GM12892 (cell line): ENCODE measurements at places on chromosomes 7 and 10.

DNA sequence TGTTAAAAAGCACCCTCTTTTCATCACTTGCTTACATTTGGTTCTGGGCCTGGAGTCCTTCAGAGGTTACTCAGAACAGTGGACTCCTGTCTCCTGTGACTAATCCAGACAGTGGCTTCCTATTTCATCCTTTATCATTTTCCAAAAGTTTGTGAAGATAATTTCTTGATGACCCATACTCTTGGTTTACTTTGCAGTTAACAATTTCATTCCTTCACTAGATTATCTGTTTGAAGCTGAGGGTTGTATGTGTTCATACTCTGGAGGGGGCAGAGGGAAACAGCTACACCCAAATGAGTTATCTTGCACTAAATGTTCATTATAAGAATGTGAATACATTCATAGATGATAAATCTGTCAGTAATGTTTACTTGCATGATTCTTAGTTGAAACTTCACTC is 124.7 kb downstream of the ZNF248 start:
- no peak for DNase-seq

DNA sequence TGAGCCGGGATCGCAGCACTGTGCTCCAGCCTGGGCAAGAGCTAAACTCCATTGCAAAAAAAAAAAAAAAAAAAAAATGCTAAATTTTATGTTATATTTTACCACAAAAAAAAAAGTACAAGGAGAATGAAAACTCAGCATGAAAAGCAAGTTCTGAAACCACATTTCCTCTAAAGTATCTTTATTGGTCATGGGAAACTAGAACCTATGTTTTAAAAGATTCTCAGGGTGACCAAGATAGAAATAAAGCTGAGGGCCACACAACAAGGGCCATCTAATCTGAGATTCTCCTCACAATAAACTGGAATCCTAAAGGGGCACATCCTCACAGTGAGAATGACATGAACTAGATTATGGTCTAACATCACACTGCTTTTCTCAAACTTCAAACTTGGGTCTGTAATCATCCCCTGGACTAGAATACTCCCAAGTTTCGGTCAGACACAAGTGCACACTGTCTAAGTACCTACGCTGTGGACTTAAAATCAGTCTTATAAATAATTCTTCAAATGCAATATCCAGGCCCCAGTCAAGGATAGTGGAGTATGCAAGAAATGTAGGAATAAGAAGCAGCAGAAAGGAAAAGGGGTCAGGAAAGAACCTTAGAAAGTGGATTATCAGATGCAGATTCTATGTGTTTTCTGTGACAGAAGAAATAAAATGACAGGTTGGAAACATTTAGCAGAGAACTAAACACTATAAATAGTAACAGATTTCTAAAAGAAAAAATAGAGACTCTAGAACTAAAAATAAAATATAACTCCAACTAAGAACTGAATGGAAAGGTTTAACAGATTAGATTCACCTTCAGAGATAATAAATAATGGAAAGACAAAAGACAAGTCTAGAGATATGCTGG is 49.9 kb downstream of the COA1 start:
- no peak for DNase-seq

DNA sequence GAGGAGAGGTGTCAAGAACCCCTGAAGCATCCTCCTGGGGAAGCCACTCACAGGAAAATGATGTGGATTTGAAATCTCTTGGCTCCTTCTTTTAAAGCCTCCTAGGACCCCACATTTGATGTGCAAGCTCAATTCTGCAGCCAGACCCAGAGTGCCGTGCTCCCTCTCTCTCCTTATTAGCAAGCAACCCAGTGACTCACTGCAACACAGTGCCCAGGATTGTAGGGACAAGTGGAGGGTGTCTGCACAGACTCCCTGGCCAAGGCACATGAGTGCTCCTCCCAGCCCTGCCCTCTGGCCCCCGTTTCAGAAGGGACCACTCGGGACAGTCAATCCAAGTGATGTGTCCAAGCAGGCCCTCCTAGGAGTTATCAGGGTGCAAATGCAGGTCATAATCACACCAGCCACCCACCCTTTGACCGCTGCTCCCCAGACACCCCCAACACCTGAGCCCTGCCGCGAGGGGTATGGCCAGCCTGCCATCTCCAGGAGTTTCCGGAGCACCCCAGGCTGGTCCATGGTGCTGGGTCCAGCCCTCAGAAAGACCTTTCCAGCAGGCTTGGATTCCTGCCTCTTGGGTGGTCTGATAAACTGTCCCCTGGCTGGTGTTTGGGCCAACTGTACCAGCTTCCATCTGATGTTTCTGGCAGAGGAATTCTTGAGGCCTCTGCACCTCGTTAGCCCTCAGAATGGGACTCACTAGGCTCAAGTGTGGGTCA is 54.5 kb upstream of the CXCL12 start:
- DNase-seq: no peak

DNA sequence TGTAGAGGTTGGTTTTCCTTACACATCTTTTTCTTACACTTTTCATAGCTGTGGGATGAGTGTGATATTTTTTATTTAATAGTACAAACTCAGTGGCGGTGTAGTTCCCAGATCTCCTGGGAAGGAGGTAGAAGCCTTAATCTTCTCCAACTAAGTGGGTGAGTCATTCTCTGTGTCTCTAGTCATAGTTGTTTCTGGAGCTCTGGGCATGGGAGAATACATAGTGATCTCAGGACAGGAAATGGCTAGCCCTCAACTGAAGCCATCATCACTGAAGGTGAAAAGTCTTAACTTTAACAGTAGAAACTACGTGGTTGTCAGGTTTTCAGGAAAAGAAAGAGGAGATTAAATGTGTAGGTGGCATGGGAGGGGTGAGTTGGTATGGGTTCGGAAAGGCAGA is 319.4 kb upstream of the FZD8 start:
- no peak for DNase-seq

DNA sequence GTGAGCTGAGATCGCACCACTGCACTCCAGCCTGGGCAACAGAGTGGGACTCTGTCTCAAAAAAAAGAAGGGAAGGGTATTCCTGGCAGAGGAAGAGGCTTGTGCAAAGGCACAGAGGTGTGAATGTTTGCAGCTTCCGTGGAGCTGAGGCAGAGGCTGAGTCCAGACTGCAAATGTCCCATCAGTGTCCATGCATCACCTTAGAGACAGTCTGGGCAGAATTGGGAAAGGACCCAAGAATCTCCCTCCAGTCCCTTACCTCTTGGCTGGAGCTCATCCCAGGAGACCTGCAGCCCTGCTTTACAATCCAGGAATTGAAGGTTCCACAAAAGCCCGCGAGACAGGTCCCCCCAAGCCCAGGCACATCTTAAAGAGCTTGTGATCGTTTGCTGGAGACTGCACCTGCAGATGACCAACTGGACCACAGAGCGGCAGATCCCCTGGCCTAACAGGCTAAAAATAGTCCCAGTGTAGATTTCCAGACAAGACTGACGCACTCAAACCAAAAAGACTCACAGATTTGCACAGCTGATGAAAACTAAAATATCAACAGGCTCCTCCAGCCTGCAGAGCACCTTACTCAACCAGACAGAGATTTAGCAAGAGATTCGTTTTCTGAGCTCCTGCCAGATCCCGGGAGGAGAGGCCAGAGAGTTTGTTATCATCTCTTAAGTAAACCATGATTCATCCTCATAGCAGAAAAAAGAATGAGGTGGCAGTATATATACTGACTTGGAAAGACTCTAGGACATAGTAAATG is 22.9 kb upstream of the NANOS1 start:
- no peak for DNase-seq

DNA sequence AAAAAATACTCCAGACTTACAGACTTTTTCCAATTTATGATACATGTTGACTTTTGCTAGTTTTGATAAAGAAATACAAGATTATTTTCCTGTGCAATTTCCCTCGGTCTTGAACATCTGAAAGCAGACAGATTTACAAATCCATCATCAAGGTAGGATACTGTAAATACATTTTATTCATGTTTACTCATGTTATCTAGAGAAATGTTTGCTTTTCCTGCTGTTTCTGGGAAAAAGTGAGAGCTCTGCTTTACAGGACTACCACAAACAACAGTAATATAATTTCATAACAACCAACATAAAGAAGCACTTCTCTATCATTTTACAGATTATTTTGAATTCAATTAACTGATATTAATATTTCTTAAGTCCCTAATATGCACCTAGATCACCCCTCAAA is 31.7 kb upstream of the CASD1 start:
- DNase-seq: no peak

GRCh38 chr10:624605-625332 is 64.7 kb downstream of the DIP2C start:
- DNase-seq: no peak

- DNase-seq: no peak
Observed at GRCh38 chr10:5481121-5481520, 18.2 kb downstream of the CALML5 start.

- DNase-seq: no peak
Observed at GRCh38 chr7:12965767-12966166, 278.3 kb downstream of the ARL4A start.

DNA sequence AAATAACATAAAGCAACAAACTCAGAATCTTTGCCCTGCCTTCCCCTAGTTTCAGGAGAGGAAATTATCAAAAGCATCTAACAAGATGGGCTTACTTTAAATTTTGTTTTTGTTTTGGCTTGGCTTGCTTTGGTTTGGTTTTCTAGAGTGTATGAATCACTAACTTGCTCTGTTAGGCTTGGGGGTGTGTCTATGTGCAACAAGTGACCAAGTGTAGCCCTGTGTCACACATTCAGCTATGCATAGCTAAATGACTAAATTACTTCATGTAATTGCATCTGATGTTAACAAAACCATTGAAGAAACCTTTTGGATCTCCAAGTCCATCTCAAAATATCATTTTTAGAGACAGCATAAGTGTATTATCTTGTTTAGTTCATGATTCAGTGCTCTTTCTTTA is 251.0 kb downstream of the TFEC start:
- DNase-seq: no peak

- no peak for DNase-seq
Observed at GRCh38 chr7:131895541-131896164, 339.2 kb upstream of the PODXL start.

- no peak for DNase-seq
Observed at GRCh38 chr10:47282005-47282656, 17.9 kb upstream of the GDF10 start.

DNA sequence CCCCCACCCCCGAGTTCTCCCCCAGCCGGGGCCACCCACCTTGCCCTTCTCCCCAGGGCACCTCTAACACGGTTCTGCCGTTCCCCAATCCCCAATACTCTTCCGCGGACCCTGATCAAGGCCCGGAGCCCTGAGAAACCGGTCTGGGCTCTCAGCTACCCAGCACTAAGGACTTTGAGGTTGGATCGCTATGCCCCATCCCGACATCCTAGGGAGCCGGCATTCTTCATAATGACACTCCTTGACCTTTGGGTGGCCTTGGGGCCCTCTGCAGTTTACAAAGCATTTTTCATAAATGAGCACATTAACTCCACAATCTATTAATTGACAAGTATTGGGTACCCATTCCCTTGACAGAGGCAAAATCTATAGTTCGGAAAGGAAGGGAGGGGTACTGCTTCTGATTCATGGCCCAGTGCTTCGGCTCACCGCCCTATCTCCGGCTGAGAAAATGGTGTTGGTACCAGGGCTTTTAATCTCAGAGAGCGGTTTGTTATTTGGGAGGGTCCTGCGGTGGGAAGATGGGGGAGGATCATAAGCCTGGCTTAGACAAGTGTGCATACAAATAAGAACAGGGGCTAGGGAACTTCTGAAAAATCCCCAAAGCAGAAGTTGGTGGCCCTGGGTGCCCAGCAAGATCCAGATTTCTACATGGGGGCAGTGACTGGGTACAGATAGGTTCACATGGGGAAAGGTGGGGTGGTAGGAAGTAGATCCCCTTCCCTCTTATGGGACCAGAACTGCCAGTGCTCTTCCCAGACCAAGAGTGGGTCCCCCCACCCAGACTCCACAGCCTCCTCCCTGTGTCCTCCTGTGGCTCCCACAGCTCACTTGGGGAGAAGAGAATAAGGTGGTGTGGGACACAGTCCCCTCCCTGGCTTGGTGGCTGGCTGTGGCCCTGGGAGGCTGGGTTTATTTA is 3.2 kb downstream of the IMPDH1 start:
- DNase-seq: no peak

- DNase-seq: no peak
Observed at GRCh38 chr10:71338728-71339495, 19.9 kb downstream of the SLC29A3 start.

GRCh38 chr10:11193001-11193551 is 175.4 kb downstream of the CELF2 start:
- no peak for DNase-seq

- DNase-seq: no peak
Observed at GRCh38 chr10:132847416-132847777, 61.5 kb upstream of the NKX6-2 start.

DNA sequence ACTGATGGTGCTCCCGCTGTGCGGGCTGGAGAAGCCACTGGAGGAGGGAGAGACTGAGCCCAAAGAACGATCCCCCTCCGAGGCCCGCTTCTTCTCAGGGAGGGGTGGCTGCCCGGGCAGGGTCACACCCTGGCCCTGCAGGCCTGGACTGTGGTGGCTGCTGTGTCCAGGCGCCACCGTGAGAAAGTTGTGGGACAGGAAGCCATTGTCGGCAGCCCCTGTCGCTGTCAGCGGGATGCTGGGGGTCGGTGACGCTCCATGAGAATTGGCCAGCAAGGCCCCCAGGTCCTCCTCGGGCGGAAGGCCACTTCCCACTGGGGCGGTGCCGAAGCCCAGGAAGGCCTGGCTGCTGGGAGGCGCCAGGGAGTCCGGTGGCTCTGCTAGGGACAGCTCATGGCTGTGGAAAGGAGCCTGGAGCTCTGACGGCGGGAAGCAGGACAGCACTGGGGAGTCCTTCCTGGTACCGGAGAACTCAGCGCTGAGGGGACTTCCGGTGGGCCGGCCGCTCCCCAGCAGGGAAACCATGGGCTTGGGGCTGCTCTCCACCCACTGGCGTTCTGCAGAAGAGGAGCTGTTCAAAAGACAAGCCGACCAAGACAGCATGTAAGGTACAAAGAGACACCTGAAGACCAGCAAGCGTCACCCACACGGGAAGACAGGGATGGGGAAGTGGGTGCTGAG is 278.8 kb downstream of the TNS3 start:
- no peak for DNase-seq

GRCh38 chr10:32123021-32123420 is 66.8 kb upstream of the KIF5B start:
- DNase-seq: no peak

GRCh38 chr10:130016993-130017630 is 53.0 kb upstream of the EBF3 start:
- DNase-seq: no peak

- no peak for DNase-seq
Observed at GRCh38 chr10:3623746-3624145, 161.3 kb downstream of the KLF6 start.

- no peak for DNase-seq
Observed at GRCh38 chr10:28545967-28546644, 13.2 kb downstream of the WAC start.

DNA sequence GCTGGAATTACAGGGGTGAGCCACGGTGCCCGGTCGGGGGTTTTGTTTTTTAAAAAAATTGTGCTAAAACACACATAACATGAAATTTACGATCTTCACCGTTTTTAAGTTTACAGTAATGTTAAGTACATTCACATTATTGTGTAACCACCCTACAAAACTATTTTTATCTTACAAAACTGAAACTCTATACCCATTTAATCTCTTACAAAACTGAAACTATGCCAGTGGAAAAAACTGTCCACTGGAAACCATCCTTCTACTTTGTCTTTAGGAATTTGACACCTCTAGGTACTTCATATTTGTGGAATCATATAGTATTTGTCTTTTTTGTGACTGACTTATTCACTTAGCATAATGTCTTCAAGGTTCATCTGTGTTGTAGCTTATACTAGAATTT is 1.0 kb upstream of the PSMC2 start:
- DNase-seq: no peak

- DNase-seq: no peak
Observed at GRCh38 chr10:790821-791551, 101.5 kb upstream of the DIP2C start.

- no peak for DNase-seq
Observed at GRCh38 chr10:21524526-21525366, 736 bp downstream of the SKIDA1 start.
